ENCODE measurements at places on chromosomes 11 and 22. TPM values are rescaled to one million over a fixed set of nuclear protein-coding genes. Genes with fewer than 3 reads are reported as not detected.

Gene UPB1
- total RNA-seq = 0.24 TPM

Gene OR5AL1
- not detected for total RNA-seq

Gene FIBIN
- total RNA-seq = 4.2 TPM

Gene CASP4
- total RNA-seq = 34.8 TPM

Gene TMA7B
- total RNA-seq = 0.13 TPM

Gene SLC5A1
- total RNA-seq = 1.5 TPM

Gene SCN3B
- total RNA-seq = 0.59 TPM

Gene ANO1
- 8.2 TPM for total RNA-seq

- no peak overlapping the region for H3K27ac ChIP-seq
- no peaks in the 10 kb centered on the region for H3K27me3 ChIP-seq
- DNase-seq = no peak
- no peak overlapping the region for H3K4me3 ChIP-seq
These were observed 71.7 kb downstream of the TBC1D22A start for GRCh38 chr22:46834021-46834737.

DNA sequence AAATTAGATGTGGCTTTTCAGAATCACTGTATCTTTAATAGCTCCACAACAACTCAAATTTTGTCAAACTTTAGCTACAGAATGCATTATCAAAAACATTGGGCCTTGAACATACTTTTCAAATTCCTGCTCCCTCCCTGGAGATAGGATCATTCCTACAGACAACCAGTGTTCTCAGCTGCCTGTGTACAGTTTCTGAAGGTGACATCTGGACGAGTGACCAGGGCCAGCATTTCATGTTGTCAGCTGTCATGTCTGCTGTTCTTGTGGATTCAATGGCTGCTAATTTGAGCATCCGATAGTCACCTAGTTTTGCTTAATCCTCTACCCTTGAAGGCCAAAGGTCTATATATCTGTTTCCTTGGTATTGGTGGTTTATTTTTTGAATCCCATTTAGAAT lies 188.2 kb downstream of the DBX1 start:
- H3K4me1 ChIP-seq = no peaks in the 10 kb centered on the region
- no peaks in the 10 kb centered on the region for H3K36me3 ChIP-seq
- no peak overlapping the region for H3K4me3 ChIP-seq
- H3K27me3 ChIP-seq = no peaks in the 10 kb centered on the region

GRCh38 chr11:121754598-121754997 lies 301.8 kb upstream of the SORL1-AS1 start:
- no peak overlapping the region for H3K27ac ChIP-seq
- H3K36me3 ChIP-seq = no peaks in the 10 kb centered on the region
- no peaks in the 10 kb centered on the region for H3K4me1 ChIP-seq
- no peak overlapping the region for H3K4me3 ChIP-seq
- DNase-seq = no peak
- H3K27me3 ChIP-seq = no peaks in the 10 kb centered on the region

DNA sequence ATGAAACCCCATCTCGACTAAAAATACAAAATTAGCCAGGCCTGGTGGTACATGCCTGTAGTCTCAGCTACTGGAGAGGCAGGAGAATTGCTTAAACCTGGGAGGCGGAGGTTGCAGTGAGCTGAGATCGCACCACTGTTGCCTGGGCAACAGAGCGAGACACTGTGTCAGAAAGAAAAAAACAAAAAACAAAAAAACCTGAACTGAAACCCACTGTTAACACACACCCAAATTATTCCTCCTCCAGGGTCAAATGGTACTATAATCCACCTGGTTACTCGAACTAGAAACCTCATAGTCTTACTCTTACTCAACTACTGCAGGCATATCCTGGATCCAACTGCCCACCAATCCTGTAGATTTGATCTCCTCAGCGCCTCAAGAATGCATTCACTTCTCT lies 35.5 kb downstream of the USP28 start:
- H3K36me3 ChIP-seq = peaks cover 3% of the 10 kb centered on the region
- no peak for DNase-seq
- no peak overlapping the region for H3K4me3 ChIP-seq
- no peak overlapping the region for H3K27ac ChIP-seq

DNA sequence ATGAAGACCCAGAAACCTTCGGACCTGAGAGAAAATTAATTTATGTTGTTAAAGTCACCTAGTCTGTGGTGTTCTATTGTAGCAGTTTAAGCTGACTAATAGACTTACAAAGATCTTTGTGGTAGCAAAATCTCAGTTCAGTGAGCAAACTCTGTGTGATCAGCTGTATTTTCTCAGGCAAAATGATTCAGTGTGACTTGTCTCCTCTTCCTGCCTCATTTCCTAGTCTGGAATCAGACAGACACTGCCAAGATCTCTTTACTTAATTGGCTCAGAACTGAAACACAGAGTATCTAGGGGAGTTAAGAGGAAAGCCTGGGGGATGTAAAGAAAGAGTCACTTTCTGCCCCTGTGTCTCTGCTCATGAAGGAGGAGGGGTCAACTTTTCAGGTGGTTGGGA lies 564.7 kb downstream of the KCNA4 start:
- DNase-seq = no peak
- no peak overlapping the region for H3K4me3 ChIP-seq
- no peaks in the 10 kb centered on the region for H3K4me1 ChIP-seq
- H3K36me3 ChIP-seq = no peaks in the 10 kb centered on the region
- H3K27me3 ChIP-seq = no peaks in the 10 kb centered on the region
- H3K27ac ChIP-seq = no peak overlapping the region

DNA sequence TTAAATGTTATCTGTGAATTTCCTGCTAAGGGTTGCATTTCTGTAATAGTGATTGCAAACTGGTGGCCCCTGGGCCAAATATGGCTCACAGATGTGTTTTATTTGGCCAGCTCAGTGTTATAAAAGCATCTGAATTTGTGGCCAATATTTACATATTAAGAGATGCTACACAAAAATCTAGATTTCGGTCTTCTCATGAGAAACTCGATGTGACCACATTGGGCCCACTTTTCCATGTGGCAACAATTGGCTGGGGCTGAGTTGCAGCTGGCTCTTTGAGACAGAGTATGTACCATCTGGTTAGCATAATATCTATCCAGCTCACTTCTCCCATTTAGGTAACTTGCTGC lies 244.5 kb upstream of the POU2AF2 start:
- H3K4me3 ChIP-seq = no peak overlapping the region
- no peaks in the 10 kb centered on the region for H3K36me3 ChIP-seq
- no peak overlapping the region for H3K27ac ChIP-seq
- H3K27me3 ChIP-seq = no peaks in the 10 kb centered on the region

GRCh38 chr22:35454416-35455054 lies 54.6 kb downstream of the MCM5 start:
- no peaks in the 10 kb centered on the region for H3K4me1 ChIP-seq
- H3K27ac ChIP-seq = no peak overlapping the region
- no peak for DNase-seq
- no peaks in the 10 kb centered on the region for H3K36me3 ChIP-seq

All from pancreas (tissue), 10 donors.